Skin of body (tissue), 3 donors: ENCODE measurements at places on chromosomes 5 and 9.

DNA sequence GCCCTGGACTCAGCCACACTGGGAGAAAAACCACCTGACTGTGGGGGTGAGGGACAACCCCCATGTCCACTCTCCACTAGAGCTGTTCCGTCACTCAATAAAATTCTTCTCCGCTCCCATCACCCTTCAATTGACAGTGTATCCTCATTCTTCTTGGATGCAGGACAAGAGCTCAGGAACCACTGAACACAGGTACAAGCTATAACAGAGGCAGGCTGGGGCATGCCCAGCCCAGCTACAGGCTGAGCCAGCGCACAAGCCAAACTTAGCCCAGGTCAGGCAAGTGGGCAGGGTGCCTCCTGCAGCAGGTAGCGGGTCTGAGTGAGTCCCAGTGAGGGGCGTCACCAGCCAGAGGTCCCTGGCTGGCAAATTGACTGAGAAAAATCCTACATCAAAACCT lies 183.4 kb downstream of the HINT1 start:
- no peak for DNase-seq

DNA sequence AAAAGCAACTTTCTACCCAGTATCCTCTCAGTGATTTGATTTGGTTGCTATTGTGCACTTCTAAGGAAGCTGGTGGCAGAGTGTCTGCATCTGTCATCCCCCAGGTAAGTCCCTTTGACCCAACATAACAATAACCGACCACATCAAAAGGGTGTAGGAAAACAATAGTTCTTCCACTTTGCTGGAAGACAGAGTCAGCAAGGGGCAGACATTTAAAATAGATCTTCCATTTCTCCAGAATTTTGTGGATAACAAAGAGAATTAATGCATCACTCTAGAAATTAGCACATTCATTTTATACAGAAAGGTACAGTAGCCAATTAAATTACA lies 177.5 kb downstream of the EBF1 start:
- DNase-seq, result no peak

GRCh38 chr9:134063571-134064450 lies 4.0 kb downstream of the BRD3 start:
- no peak for DNase-seq

GRCh38 chr5:177131019-177131320 lies 2.6 kb upstream of the NSD1 start:
- no peak for DNase-seq

DNA sequence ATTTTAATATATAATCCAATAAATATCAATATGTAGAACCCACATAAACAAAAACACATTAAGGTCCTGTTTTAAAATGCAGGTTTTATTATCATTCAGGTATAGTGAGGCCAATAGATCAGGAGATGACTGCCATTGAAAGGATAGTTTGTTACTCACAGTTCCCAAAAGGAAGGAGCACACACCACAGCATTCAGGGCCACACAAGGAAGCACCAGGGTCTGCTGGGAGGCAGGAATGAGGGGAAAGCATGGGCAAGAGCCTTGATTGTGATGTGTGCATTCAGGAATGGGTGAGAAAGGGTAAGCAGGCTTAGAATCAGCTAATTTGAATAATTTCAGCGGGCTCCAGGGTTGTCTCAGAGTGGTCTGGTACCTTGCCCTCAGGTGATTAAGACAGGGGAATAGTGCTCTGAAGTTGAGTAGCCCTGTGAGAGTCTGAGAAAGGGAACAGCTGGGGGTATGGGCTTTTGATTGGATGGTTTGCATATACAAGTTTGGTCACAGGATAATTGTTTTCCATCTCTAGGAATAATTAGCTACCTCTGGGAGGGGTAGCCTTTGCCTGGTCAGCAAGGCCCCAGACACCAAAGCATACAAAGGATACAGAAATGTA lies 19.8 kb upstream of the OTULIN start:
- DNase-seq, result no peak

- DNase-seq, result no peak
Measured at GRCh38 chr9:33190021-33190705, 23.0 kb upstream of the B4GALT1 start.

GRCh38 chr5:154276973-154277331 lies 86.4 kb downstream of the GALNT10 start:
- DNase-seq, result peak; percentile 86

DNA sequence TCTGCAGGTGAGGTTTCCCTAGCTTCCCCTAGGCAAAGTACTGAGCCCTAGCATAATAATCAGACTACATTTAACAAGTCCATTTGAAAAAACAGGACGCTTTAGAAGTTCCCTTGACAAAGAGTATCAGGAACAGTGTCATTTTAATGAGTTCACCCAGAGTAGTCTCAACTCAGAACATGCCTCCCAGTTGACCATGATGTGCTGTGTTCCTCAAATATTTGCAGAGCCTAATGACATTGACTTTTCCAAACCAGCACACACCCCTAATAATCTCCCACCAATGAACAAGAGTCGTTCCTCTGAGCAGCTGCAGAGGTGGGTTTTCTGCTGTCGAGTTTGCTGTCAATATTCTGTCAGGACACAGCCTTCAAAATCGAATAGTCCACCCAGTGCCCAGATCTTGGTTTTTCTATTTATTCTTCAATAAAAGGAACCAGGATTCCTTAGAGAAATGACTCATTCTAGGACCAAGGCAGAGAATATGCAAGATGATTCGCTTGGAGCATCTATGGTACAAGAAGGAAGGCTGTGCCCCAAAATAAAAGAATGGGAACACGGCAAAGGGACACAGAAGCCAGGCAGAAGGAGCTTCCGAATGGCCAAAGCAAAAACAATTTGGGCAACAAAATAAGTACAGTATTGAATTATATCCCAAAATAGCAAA lies 57.6 kb downstream of the OTULIN start:
- DNase-seq, result no peak

DNA sequence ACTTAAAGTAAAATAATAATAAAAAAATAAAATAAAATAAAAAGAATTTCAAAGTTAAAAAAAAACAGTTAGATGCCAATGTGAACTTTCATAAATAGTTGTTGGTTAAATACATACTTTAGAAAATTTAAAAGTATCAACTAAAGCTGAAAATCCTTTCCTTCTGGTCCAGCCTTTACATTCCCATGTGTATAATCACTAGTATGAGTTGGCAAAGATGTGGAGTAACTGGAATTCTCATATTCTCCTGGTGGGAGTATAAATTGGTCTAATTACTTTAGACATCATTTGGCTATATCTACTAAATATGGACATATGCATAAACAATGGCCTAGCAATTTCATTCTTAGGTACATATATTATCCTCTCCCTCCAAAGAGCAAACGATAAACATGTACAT lies 619.9 kb downstream of the PTPRD start:
- DNase-seq, result no peak

DNA sequence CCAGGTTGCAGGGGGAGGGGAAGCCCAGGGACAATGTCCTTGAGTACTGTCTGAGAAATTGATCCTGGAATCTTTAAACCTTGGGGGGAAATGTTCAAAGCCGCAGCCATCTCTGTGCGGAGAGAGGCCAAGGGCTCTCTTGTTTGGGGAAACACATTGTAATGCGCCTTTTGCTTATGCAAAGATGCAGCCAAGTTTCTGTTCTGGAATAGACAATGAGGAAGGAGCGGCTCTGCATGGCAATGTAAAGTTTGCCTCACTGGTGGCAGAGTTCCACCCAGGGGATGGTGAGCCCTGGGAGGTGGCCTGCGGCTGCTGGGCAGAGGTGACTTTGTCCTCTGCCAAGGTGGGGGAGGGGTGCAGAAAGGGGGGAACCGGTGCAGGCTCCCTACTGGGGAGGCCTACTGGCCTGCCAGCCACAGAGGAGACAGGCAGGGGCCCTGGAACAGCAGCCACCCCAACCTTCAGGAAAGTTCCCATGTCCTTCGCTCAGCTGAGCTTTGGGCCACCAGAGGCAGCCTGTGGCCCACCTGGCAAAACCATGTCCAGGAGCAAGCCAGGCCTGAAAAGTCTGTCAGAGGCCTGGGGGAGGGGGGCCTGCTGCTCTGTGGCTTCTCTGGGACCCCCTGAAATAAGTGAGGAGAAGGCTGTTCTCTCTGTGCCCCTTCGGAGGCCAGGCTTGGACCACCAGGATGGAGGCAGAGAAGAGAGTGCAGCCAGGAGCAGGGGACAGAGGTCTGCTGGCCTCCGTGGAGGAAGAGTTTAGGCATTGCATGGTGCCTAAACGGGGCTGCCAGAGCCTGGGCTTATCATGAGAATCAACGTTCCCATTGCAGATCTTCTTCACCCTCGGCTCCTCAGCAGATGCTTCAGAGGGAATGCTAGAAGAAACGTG lies 127.8 kb downstream of the ZNF354C start:
- peak; percentile 2 for DNase-seq

DNA sequence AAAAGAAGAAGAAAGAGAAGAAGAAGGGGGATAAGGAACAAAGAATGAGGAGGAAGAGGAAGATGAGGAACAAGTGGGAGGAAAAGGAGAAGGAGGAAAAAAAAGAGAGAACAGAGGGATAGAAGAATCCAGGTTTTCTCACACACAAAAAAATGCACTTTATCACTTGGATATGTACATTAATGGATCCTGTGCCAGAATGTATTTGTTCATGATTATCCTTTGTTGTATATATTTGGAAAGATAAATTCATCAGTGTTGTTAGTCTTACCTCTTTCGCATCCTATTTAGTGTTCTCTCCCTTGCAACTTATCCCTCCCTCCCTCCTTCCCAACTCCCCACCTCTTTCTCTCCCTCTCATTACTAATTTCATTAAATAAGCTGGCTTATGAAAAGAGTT lies 298.8 kb downstream of the SLCO4C1 start:
- no peak for DNase-seq

- DNase-seq, result no peak
Measured at GRCh38 chr9:69222970-69223369, 48.9 kb downstream of the TJP2 start.

DNA sequence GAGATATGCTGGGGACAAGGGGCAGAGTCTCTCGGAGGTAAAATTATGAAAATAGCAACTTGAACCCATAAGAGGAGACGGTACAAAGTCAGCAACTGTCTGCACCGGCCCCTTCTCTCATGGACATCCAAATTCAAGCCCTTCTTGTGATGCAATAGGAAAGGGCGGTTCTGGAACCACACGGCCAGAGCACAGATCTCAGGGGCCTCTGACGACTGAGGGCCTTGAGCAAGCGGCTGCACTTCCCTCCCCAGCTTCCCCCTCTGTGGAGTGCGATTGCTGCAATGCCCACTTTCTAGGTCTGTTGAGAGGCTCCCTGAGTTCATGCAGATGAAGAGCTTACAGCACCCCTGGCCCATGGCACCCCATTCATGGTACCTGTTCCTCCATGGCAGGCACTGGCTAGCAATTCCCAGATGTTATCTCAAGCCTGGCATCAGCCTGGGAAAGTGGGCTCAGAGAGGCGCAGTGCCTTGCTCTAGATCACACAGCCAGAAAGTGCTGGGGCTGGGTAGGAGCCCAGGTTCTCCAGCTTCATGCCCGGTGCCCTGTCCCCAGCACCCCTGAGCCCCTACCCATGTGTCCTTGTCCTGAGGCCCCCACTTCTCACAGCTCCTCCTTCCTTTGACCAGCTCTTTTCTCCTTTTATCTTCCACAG lies 17.7 kb upstream of the CPLX2 start:
- DNase-seq, result no peak

GRCh38 chr9:121939643-121940042 lies 153.5 kb downstream of the TTLL11 start:
- no peak for DNase-seq

DNA sequence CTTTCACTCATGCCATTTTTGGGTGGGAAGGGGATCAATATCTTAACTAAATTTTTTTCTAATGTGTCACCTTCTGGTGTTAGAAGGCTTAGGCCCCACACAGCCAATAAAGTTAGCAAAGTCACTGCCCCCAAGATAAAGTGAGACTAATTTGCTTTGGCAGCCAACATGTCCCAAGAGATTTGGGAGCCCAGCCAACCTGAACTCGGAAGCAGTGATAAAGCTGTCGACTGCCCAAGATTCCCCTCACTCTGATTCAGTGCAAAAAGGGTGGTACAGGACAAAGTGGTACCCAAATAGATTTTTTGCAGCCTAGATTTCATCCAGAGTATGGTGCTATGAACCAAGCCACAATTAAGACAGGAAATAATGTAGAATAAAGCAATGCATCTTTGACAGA lies 572.5 kb upstream of the ARRDC3 start:
- DNase-seq, result no peak

DNA sequence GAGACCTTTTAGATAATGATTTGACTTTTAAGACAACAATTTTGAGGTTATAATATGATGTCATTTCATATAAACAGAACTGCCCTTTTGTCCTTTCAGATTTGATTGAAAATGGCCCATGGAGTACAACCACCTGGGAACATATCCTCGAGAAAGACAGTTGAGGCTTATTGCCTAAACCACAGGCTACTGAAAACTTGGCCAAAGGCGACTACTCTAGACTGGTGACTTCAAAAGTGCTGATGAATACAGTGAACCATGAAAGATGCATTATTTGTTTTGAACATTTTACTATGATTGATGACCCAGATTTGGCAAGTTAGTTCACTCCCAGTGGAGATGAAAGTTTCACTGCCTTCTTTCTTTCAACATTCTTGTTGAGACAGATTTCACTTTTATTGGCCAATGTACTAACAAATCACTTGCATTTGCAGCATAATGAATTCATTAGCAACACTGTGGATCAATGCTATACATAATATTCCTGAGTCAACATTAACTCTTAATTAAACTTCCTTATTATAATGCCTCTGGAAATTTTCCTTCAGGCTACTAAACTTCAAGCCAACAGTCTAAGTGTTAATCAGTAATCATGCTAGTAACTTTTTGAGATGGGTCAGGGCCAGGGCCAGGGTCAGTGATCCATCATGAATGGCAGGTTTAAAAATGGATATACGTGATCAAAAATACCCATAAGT lies 480.3 kb downstream of the RAB3C start:
- DNase-seq, result peak; percentile 53

DNA sequence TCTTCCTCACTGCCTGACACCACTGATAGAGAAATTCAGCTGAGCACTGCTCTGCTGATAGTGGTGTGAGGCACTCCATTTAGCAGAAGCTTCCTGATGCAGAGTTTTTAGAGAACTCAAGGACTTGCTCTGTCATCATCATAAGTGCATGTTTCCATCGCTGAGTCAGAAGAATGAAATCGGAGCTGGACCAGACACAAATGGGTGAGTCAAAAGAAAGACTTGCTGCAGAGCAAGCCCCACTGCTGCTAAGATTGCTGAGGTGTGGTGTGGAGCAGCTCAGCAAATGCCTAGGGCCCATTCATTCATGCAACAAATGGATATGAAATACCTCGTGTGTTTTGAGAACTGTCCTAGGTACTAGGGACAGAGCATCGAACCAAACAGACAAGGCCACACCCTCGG lies 410.2 kb upstream of the SLC30A5 start:
- peak; percentile 25 for DNase-seq

GRCh38 chr5:180070756-180071530 lies 616 bp downstream of the RNF130 start:
- peak; percentile 43 for DNase-seq
